ENCODE measurements at places on chromosomes 5 and 9.

GRCh38 chr5:76720988-76721569 lies 5.2 kb downstream of the F2R start:
- no peak for DNase-seq

DNA sequence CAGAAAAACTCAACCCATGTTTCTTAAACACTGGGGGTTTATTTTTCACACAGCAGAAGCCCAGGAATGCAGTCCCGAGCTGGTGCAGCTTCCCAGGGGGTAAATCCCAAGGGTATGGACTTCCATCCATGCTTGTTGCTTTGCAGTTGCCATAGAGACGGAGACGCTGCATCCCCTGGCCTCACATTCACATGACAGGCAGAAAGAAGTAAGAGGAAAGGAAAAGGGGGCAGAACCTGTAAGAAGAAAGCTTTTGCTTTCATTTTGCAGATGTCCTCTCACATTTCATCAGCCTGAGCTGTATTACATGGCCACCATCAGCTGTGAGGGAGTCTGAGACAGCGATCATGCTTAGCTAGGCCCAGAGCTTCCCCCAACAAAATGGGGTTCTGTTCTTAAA lies 321.0 kb downstream of the AGTPBP1 start:
- DNase-seq, result no peak

- no peak for DNase-seq
Observed at GRCh38 chr5:152723482-152723881, 318.4 kb upstream of the NMUR2 start.

DNA sequence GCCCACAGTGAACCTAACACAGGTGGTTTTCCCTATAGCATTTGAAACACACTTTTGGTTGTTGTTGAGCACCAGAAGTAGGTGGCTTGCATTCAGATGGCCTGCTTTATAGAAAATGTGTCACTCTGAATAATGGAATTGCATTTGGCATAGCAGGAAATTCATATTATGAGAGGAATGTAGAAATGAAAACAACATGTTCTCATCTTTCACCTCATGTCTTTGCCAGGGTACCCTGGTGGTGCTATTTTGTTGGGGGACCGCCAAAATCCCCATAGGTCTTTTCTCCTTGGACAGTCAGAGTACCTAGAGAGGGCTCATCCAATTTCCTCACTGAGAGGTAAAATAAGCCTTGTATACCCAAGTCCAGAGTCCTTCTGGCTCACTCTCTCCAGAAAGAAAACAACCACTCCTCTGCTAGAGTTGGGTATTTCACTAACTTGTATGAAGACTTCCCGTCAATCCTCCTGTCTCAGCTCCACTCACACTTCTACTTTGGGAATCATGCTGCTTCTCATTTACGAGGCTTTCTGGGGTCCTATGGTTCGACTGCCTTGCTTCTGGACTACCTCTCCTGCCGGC lies 67.4 kb downstream of the MRPS27 start:
- DNase-seq, result no peak

- no peak for DNase-seq
Observed at GRCh38 chr9:21810388-21810787, 8.0 kb downstream of the MTAP start.

DNA sequence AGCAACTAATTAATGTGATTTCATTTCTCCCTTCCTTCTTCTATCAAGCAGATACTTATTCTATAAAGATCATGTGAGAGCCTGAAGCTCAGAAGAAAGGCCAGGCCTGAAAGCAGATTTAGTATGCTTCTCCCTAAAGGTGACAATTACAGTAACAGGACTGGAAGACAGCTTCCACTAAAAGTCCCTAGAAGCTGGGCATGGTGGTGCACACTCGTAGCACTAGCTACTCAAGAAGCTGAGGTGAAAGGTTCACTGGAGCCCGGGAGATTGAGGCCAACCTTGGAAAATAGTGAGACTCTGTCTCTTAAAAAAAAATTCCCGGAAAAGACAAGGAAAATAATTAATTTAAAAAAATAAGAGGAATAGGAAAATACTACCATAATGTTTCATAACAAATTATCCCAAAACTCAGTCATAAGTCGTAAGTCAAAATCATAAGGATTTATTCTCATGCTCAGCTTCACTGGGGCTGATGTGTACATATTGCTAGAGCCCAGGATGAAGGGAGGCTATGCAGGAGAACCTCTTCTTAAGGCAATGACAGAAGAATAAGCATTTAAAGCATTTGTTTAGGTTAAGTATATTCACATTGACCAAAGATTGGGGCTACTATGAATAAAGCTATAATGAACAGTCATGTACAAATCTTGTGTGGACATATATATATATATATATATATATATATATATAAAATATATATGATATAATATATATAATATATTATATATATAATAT lies 210.8 kb upstream of the SMARCA2 start:
- DNase-seq, result no peak

- no peak for DNase-seq
Observed at GRCh38 chr9:4299005-4299795, 668 bp downstream of the GLIS3 start.

GRCh38 chr9:107211284-107211923 lies 71.7 kb upstream of the RAD23B start:
- DNase-seq, result no peak

DNA sequence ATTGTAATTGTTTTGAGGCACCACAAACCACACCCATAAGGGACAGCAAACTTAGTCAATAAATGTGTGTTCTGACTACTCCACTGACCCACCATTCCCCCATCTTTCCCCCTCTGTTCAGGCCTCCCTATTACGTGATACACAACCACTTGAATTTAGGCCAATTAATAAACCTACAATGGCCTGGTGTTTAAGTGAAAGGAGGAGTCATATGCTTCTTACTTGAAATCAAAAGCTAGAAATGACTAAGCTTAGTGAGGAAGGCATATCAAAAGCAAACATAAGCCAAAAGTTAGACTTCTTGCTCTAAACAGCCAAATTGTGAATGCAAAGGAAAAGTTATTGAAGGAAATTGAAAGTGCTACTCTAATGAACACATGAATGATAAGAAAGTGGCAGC lies 14.6 kb downstream of the ZBTB43 start:
- no peak for DNase-seq

DNA sequence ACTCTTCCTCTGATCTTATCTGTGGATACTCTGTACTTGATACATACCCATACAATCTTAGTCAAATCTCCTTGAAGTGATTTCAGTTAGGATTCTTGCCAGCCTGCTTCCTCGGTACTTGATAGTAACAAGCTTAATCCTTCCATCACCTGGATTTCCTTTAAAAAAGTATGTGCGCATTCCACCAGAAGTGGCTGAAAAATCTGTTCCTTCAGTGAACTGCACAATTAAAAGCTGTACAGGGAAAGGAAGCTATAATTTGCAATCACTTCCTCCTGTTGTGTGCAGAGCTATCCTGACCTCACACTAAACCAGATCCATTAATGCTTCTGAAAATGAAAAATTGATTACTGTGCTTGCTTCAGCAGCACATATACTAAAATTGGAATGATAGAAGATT lies 47.3 kb downstream of the PWWP2A start:
- DNase-seq, result no peak

DNA sequence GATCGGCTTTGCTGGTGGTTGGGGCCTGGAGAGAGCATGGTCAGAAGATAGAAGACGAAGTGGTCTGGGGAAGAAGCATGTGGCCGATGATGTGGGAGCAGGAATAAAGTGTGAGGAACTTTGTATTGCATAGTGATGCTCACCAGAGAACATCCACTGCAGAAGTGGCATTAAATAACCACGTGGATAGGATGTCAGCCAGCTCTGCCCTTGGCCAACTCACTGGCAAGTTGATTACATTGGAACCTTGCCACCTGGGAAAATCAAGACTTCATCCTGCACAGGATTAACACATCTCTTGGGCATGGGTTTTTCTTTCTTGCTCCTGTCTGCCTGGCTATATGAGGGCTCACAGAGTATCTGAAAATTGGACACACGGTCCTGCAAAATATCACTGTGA lies 217.4 kb downstream of the DMRT2 start:
- no peak for DNase-seq

GRCh38 chr5:76638479-76638878 lies 15.3 kb upstream of the F2RL2 start:
- no peak for DNase-seq

DNA sequence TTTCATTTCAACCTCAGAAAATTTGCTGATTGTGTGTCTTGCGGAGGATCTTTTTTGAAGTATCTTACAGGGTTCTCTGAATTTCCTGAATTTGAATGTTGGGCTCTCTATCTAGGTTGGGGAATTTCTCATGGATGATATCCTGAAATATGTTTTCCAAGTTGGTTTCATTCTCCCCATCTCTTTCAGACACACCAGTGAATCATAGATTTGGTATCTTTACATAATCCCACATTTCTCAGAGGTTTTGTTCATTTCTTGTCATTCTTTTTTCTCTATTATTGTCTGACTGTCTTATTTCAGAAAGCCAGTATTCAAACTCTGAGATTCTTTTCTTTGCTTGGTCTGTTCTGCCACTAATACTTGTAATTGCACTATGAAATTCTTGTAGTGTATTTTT lies 456.9 kb downstream of the PRELID2 start:
- DNase-seq, result no peak

DNA sequence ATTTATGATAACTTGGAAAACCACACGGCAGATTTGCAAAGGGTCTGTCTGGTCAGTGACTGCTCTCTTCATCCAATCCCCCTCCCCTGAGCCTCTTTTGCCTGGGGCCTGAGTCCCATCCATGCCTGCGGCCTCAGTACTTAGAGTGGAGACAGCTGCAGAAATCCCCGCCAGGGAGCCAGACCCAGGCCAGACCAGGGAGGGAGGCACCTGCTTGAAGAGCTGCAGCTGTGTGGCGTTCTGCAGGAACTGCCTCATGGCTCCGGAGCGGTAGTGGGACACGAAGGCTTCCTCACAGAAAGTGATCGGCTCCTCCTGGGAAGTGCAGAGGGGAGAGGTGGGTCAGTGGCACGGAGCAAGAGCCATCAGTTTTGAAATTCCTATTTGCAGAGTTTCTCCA lies 101.6 kb downstream of the CRB2 start:
- DNase-seq, result no peak

- DNase-seq, result no peak
Observed at GRCh38 chr9:91795598-91796241, 154.3 kb downstream of the ROR2 start.

Data from natural killer cell treated with Interleukin-12 subunit alpha and Interleukin-12 subunit beta and Interleukin-15 and Interleukin-18, amount 100 ng/mL, for 72 hours (primary cell).